CD4-positive, alpha-beta T cell treated with Interleukin-6 for 4 hours (primary cell): ENCODE measurements at places on chromosomes 1 and 21.

DNA sequence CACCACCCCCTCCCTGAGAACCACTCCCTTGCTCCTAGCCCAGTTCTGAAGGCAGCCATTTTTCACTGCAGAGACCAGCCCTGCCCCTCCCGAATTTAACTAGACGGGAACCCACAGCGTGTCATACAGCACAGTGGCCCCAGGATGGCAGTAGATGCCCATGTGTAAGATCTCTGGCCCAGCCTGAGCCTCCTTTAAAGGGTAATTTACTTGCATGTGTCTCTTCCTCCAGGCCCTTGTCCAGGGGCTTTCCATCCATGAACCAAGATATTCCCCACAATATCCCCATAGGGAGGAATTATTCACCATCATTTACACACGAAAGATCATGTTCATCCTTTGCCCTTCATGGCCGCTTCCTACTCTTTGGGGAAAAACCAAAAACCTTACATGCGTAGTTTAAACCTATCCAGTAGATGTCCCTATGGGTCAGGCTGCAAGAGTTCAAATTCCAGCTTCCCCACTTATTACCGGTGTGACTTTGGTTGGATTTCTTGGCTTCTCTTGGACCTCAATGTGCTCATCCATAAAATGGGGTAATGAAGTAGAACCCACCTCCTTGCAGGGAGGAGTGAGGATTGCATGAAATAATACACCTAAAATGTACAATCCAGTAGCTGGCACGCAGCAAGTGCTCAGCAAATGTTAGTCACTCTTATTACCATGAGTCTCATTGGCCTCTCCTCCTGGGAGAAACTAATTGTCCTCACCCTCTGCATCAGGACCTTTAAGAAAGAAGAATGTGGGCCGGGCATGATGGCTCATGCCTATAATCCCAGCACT, 4.0 kb upstream of the LACTBL1 start:
- peak; percentile 50 for DNase-seq

GRCh38 chr1:60904099-60904851, 178.1 kb upstream of the NFIA start:
- no peak for DNase-seq

- no peak for DNase-seq
These were observed 193.8 kb downstream of the DYRK1A start for GRCh38 chr21:37560385-37560784.

GRCh38 chr21:37564924-37565529, 198.5 kb downstream of the DYRK1A start:
- DNase-seq = no peak

GRCh38 chr1:64065571-64065970, 137.9 kb upstream of the UBE2U start:
- DNase-seq = no peak

- no peak for DNase-seq
These were observed 6.9 kb downstream of the AGRN start for GRCh38 chr1:1026599-1027413.

DNA sequence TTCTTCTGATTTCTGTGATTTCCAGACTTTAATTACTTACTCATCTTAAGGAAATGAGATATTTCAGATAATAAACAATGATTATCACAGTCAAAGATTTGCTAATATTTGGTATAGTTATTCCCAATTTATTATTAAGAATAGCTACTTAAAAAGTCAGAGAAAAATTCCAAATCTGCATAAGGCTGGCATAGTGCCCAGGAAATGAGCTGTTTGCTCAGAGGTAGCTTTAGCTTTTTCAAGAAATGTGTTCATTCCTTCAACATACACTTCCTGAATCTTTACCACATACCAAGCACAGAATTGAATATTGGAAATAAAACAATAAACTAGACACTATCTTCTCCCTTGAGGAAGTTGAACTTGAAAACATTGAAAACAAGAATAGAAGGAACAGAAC, 44.3 kb upstream of the KCNK1 start:
- no peak for DNase-seq

DNA sequence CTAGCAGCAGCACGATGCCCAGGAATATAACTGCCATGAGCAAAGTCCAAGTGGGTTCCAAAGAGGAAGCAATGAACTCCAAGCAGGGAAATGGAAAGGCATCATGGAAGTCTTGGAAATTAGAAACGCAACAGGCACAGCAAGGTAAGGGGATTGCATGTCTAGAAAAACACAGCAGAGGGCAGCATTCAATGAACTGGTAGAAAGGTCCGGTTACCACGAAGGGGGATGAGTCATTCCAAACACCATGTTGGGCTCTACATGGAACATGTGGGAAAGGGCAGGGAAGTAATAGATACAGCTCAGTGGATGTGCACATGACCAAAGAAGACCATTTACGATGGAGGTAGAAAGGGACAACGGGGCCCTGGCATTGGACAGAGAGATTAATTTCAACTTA, 36.4 kb downstream of the RXRG start:
- no peak for DNase-seq

DNA sequence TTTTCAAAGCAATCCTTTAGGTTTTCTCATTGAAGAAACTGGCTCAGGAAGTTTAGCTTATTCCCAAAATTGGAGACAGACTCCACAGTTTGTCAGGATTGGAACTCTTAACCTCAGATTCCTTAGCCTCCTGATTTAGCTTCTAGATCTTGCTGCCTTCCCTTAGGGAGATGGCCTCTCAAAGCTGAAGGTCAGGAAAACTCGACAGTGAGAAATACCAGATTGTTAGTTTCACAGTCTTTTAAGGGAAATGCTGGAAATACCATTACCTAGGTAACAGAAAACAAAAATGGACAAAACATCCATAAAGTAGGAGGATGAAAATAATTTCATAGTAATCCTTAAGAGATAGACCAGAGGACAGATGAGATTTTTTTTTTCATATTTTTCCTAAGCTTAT, 7.8 kb downstream of the RASAL2 start:
- no peak for DNase-seq

DNA sequence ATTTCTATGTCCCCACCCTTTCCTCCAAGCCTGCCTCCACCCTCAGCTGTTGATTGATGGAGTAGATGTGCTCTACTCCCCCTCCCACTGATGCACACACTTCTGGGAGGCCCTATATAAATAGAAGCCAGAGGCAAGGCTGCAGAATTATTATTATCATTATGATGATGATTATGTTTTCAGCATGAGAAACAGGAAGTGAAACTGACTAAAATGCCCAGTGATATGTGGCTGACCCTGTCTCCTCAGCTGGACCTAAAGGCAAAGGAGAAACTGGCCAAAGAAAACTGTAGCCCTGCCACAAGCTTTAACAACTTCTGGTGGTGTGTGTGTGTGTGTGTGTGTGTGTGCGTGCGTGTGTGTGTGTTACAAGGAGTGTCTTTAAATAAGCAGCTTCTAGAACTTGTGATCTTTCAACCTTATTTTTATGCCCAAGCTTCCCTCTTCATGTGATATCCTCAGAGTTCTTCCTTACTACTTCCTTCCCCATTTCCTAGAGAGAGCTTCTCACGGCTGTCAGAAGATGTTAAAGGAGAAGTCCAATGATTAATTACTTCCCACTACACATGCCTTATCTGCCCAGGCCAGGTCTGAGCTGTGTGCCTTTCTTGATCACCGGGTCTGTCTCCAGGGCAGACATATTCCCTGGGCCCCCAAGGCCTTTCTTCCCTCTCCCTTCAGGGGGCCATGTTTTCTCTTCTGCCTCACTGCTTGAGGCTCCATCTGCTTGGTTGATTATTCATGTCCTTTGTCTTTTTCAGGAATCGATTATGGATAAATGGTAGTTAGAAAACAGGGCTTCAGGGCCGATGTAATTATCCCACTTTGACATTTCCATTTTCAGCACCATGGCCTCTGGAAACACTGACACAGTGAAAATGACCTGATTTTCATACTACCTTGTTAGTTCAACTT, 11.6 kb upstream of the MAPKAPK2 start:
- DNase-seq = no peak

- no peak for DNase-seq
These were observed 511 bp upstream of the RABGAP1L start for GRCh38 chr1:174158767-174159251.

DNA sequence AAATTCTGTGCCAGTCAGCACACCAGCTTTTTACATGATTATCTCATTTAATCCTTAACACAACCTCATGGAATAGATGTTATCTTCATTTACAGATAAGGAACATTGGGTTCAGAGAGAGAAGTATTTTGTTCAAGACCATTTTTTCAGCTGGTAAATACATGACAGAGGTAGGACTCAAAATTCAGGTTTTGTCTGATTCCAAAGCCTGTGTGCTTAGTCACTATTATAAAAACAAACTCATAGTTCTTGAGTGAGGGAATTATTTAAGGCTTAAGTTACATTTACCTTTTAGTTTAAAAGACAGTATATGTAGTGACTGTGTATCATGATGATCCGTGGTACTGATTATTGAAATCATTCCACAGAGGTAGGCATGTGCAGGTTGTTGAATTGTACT, 125.2 kb downstream of the MAGI3 start:
- no peak for DNase-seq

DNA sequence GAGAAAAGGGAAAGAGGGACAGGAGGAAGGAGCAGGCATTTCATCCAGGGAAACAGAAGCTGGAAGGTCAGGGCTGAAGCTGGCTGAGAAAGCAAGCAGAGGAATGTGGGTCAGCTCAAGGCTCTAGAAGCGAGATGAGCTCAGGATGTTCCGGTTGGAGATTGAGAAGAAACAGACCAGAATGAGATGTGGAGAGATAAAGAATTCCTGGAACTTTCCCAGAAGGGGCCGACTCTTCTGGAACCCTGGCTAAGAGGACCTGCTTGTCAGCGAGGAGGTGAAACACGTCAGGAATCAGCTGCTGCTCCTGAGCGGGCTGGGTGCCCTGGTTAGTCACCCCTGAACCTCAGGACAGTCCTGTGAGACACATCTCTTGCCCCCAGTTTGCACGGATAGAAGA, 75.9 kb downstream of the HUNK start:
- DNase-seq = no peak

DNA sequence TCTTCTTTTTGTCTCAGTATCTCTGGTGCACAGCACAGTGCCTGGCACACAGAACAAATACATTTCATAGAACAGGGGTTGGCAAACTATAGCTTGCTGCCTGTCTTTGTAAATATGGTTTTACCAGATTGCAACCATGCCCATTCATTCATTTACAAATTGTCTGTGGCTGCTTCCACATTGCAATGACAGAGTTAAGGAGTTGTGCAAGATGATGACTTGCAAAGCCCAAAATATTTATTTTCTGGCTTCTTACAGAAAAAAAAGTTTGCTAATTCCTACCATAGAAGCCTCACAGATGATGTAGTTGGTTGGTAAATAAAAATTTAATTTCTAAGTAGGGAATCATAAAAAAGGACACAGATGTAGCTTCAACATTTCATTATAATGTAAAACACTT, 11.2 kb upstream of the HMGB4 start:
- no peak for DNase-seq

DNA sequence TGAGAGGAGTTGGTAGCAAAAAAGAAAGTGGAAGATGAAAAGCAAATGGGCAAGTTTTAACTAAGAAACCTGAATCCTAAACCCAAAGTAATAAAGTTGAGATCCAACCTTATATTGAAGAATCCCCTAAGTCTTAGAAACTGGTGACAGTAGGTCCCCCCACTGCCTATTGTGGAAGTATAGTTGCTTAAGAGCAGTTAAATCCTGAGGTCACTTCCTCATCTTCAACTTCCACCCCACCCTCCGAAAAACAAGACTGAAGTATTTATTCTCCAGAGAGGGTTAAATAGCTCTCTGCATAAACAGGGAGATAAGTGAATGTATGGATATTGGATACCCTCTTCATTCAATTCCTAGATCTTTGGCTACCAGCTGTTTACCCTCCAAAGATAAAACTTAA, 3.3 kb upstream of the DSTYK start:
- DNase-seq = no peak

GRCh38 chr1:81617308-81617967, 183.3 kb upstream of the ADGRL2 start:
- DNase-seq = no peak

DNA sequence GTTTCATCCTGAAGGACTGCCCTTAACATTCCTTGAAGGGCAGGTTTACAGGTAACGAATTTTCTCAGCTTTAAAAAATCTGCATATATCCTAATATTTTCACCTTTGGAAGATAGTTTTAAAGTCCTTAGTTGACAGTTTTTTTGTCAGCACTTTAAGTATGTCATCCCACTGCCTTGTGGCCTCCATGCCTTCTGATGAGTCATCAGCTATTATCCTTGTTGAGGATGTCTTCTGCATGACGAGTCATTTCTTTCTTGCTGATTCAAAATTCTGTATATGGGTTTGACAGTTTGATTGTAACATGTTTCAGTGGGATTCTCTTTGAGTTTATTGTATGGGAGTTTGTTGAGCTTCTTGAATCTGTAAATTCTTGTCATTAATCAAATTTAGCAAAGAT, 500.6 kb downstream of the DISC1 start:
- DNase-seq = no peak

- DNase-seq = no peak
These were observed 295.1 kb downstream of the SIPA1L2 start for GRCh38 chr1:232334811-232335210.

DNA sequence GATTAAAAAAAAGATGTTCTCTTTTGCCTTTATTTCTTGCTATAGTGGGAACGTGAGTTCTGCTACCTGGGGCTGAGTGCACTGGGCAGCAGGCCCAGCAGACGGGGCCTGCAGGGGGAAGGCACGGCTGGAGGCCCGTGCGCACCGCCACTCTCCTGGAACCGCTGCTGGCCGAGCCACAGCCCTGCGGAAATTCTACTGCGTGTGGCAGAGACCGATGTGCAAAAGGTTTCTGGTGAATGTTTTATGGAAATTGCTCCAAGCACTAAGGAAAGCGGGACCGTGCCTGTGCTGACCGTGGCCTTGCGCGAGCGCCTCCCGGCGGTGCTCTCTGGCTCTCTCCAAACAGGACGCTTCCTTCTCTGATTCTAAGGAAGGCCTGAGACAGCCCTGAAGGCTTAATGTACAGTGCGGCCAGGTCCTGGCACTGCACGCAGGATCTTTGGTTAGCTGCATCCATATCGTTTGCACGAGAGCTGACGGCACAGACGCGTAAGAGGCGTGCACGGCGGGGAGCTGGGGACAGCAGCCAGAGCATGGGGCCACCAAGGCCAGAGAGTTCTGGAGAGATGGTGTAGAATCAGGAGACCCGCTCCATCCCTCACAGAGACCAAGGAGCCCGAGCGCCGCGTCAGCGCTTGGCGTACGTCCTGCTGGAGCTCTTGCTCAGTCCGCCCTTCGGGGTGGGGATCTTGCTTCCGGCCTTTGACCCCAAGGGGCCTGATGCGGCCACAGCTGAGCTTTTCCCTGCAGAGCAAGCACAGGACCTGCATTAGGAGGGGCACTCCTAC, 18.7 kb upstream of the LRRC47 start:
- no peak for DNase-seq

- no peak for DNase-seq
These were observed 329.5 kb upstream of the DUSP10 start for GRCh38 chr1:222071387-222071786.
